ENCODE measurements at places on chromosomes 16 and 17.
A peak's percentile ranks its signal among the peaks of the same experiment; 100 is the strongest.

- DNase-seq: no peak
Observed at GRCh38 chr17:59254742-59255141, 34.4 kb downstream of the GDPD1 start.

DNA sequence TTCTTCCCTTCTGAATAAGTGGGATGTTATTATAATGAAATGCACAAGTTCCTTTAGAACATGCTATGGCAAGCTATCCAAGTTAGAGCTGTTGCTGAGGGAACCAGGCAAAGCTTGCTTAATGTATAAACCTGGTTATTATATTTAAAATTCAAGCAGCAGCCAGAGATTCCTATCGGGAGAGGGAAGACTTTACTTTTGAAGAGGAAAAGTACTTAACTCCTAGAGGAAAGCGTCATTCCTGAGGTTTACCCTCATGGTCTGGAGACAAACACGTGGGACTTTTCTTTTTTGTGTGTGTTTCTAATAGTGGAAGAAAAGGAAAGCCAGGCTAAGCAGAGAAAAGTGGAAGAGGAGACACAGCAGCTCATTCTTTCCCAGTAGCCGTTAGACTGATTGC, 39.9 kb upstream of the MYH10 start:
- no peak for DNase-seq

- DNase-seq: no peak
Observed at GRCh38 chr17:46782250-46782953, 36.1 kb downstream of the WNT3 start.

- DNase-seq: no peak
Observed at GRCh38 chr17:31495022-31495885, 103.8 kb downstream of the RAB11FIP4 start.

GRCh38 chr17:34620458-34620857, 41.1 kb downstream of the TMEM132E start:
- DNase-seq: no peak

GRCh38 chr17:21299981-21300600, 15.6 kb downstream of the MAP2K3 start:
- no peak for DNase-seq

- no peak for DNase-seq
Observed at GRCh38 chr16:2285731-2286191, 17.8 kb upstream of the RNPS1 start.

GRCh38 chr17:28827672-28828071, 14.9 kb downstream of the FAM222B start:
- DNase-seq: no peak

DNA sequence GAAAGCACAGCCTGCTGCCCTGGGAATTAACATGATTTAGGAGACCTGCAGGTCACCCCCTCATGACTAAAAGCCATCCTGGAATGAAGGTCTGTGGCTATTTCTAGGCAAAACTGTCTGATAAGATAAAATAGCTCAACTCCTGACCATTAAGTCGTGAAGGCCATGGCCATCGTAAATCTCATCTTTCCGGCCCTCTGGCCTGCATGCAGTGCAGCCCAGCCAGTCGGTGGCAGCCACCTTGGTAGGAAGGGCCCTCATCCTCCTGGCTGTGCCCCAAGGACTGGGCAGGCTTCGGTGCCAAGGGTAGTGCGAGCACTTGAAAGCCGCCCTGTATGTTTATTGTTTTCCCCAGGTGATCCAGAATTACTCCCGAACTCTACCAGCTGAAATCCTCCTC, 18.2 kb upstream of the MEOX1 start:
- no peak for DNase-seq

DNA sequence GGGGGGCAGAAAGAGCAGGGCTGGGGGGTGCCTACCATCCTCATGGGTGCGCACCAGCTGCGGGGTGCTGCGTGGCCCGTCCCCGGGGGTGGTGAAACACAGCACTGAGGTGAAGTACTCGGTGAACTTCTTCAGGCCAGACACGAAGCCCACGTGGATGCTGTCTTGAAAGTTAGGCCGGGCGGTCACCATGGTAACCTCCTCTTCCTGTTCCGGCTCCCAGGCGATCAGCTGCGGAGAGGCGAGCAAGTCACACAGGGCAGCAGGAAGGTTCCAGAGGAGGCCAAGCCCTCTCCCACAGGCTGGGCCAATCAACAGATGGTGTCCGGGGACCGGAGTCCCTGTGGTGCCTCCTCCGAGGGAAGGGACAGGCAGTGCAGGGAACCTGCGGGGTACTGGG, 90.1 kb upstream of the CDC42EP4 start:
- DNase-seq: no peak

DNA sequence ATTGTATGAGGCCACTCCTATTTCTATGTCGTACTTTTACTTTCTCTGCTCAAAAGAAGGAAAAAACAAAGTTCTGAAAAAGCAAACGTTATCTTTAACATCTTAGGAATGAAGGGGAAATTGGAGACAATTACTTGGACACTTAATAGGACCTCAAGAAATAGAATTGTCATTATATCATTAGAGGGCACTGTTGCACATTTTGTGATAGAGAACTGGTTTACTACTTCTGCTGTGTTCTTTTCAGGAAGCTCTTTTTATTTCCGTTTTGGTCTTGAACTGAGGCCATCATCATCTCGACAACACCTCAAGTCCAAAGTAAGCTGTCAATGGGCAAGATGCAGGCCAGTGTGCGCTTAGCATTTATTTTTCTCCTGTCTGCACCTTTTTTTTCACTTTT, 14.6 kb downstream of the COG4 start:
- DNase-seq: no peak

GRCh38 chr17:10789694-10790271, 14.1 kb downstream of the TMEM238L start:
- DNase-seq: no peak

DNA sequence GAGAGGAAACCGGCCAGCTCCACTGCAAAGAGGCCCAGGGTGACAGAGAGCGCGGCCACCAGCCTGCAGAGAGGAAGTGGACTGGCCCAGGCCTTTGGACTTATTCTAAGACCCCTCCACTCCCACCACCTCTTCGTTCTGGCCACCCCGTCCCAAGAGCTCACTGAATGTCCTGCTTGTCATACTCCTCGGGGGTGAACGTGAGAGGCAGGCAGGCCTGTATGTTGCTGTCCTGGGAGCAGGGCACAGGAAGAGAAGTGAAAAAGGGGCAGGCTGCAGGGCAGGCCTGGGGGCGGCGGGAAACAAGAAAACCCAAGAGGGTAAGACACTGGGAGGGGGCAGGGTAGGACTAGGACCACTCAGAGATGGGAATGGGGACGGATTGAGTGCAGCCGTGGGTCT, 384 bp downstream of the TMEM107 start:
- DNase-seq: no peak

GRCh38 chr17:56597495-56597990, 4.0 kb downstream of the NOG start:
- no peak for DNase-seq

- DNase-seq: no peak
Observed at GRCh38 chr16:30421010-30421409, 8.8 kb downstream of the DCTPP1 start.

DNA sequence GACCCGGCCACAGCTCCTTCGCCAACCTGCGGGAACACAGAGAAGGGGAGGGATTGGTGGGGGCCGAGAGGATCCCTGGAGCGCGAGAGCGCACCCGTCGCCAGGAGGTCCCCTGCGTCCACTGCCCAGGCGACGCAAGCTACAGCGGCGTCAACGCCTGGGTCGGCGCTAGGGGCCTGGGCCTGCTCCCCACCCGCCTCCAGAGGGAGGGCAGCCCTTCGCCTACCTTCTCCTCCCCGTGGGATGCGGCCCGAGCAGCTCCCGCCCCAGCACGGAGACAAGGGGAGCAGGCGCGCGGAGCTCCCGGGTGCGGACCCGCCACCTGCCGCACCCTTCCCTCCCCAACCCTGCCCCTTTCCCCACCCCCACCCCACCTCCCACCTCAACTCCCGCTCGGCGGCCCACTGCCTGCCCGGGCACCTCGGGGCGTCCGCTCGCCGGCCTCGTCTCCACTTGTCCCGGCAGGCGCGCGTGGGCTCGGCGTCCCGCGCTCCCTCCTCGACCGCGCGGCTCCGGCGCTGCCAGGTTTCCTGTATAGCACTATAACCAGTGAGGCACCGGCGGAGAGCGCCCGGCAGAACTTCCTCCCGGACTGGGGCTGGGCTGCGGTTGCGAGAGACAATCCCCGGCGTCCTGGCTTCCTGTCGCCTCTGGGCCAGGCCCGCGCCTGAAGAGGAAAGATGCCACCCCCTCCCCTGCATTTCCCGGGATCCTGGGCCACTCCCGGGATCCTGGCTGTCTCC, 119.1 kb upstream of the SMURF2 start:
- DNase-seq: peak; percentile 49

- DNase-seq: no peak
Observed at GRCh38 chr17:17320911-17321220, 17.7 kb downstream of the NT5M start.

DNA sequence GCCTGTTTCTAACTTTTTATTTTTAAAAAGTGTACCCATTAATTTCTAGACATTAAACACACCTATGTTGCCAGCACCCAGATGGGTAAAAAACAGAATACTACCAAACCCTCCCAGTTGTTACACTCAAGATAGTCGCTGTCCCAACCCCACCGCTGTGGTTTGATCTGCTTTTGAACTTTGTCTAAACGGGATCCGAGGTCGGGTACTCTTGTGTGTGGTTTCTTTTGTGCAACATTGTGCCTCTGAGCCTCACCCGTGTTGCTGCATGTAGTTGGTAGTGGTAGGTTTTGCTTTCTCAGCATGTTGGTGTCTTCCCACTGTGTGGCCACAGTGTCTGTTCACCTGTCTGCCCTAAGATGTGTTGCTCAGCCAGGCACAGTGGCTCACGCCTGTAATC, 4.3 kb downstream of the KLHL36 start:
- DNase-seq: no peak

DNA sequence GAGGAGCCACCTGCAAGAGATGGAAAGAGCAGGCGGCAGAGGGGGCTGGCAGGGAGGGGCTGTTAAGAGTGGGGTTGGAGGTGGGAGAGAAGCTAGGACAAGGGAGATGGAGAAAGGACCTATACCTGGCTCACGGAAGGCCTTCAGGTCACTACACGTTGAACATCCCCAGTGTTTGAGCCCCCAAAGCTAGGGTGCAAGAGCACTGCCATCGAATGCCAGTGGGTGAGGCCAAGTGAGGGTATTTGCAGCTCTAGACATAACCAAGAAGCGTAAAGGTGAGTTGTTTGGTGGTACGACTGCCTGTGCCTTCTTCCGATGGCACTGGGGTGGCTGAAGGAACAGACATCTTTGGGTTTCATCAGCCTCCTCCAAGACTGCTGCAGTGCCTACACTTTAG, 17.0 kb upstream of the HERPUD1 start:
- no peak for DNase-seq

GRCh38 chr17:10041916-10042588, 137.0 kb upstream of the RCVRN start:
- DNase-seq: no peak

GRCh38 chr17:41012326-41013120, 3.6 kb upstream of the KRTAP3-1 start:
- no peak for DNase-seq

DNA sequence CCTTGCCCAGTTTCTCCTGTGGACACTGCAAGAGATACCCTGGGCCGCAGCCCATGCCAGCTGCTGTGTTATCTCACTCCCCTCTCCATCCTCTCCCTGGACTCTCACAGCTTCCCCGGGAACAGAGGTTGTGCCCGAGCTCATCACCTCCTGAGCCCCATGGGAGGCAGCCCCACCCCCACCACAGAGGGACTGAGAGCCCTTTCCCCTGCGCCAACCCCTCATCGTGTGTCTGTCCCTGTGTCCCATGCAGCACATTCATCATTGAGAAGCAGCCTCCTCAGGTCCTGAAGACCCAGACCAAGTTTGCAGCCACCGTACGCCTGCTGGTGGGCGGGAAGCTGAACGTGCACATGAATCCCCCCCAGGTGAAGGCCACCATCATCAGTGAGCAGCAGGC, 12.7 kb downstream of the STAT5A start:
- DNase-seq: no peak

GRCh38 chr17:60106340-60107059, 27.8 kb upstream of the HEATR6 start:
- DNase-seq: no peak
